ENCODE measurements at places on chromosomes 6 and 20. TPM values are rescaled to one million over a fixed set of nuclear protein-coding genes. Genes with fewer than 3 reads are reported as not detected.

The TCF21 gene
- not detected for polyA plus RNA-seq

The MUC21 gene
- polyA plus RNA-seq, result not detected

The EYS gene
- 0.18 TPM for polyA plus RNA-seq

DNA sequence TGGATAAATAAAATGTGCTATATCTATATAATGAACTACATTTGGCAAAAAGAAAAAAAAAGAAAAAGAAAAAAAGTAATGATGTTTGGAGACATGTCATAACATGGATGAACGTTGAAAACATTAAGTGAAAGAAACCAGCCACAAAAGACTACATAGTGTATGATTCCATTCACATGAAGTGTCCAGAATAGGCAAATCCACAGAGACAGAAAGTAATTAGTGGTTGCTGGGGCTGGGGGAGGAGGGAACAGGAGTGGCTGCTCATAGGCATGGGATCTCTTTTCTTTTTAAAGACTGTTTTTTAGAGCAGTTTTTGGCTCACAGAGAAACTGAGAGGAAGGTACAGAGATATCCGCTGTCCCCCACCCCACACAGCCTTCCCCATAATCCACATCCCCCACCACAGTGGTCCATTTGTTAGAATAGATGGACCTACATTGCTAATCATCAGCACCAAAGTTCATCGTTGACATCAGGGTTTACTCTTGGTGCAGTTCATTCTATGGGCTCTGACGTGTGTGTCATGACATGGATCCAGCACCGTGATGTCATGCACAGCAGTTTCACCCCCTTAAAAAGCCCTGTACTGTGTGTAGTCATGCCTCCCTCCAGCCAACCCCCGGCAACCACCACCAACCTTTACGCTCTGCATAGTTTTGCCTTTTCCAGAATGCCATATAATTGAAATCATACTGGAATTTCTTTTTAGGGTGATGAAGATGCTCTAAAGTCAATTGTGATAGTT is 240.9 kb upstream of the RREB1 start:
- H3K4me3 ChIP-seq, result no peak overlapping the region
- no peaks in the 10 kb centered on the region for H3K4me1 ChIP-seq
- no peak for DNase-seq
- H3K36me3 ChIP-seq, result no peaks in the 10 kb centered on the region

DNA sequence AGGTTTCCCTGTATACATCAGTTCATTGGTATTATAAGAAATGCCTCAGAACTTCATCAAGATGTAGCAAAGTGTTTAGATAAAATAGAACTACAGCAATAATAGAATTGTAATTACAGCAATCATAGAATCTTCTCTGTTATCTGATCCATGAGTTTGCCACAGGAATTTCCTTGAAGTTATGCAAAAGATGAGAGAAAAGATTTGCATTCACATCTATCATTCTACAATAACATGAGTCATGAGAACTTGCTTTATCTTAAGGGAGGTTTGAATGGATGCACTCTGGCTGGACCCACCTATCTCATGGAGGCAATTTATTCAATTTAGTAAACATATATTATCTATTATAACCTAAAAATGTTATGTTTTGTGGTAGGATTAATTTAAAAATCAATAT is 329.8 kb upstream of the EPHA7 start:
- no peaks in the 10 kb centered on the region for H3K27me3 ChIP-seq
- no peaks in the 10 kb centered on the region for H3K36me3 ChIP-seq
- DNase-seq, result no peak
- no peaks in the 10 kb centered on the region for H3K4me1 ChIP-seq
- H3K27ac ChIP-seq, result no peak overlapping the region

GRCh38 chr20:36483209-36483918 is 58.0 kb upstream of the MYL9 start:
- no peak overlapping the region for H3K27ac ChIP-seq
- no peaks in the 10 kb centered on the region for H3K27me3 ChIP-seq
- H3K4me3 ChIP-seq, result no peak overlapping the region
- H3K4me1 ChIP-seq, result peaks cover 65% of the 10 kb centered on the region
- no peak for DNase-seq

GRCh38 chr20:19285436-19285835 is 73.0 kb downstream of the SLC24A3 start:
- DNase-seq, result no peak
- no peak overlapping the region for H3K4me3 ChIP-seq
- H3K27me3 ChIP-seq, result peaks cover 10% of the 10 kb centered on the region
- H3K36me3 ChIP-seq, result no peaks in the 10 kb centered on the region

DNA sequence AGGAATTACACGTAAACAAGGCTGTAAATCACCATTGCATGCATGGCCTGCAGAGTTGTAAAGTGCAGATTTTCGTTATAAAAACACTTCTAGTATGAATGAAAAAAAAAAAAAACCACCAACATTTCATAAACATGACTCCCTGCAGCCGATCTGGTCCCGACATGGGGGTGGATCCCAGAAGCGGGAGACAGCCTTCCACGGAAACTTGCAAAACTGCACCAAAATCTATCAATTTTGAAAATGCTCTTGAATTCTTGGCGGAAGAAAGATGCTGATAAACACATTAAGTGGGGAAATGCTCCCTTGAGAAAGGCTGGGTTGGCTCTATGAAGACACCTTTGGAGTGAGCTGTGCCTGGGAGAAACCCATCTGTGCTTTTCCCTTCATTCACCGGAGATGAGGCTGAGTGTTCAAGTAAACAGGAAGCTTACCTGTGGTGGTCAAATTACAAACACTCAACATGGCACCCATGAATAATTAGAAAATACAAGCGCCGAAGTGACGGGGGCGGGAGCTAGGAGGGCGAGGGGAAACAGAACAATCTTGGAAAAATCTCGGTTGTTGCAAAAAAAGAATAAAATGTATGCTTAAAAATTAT is 845 bp upstream of the ANKRD60 start:
- peak overlapping the region; percentile 75 for H3K27ac ChIP-seq
- H3K36me3 ChIP-seq, result peaks cover 15% of the 10 kb centered on the region
- DNase-seq, result no peak
- H3K27me3 ChIP-seq, result peaks cover 46% of the 10 kb centered on the region

DNA sequence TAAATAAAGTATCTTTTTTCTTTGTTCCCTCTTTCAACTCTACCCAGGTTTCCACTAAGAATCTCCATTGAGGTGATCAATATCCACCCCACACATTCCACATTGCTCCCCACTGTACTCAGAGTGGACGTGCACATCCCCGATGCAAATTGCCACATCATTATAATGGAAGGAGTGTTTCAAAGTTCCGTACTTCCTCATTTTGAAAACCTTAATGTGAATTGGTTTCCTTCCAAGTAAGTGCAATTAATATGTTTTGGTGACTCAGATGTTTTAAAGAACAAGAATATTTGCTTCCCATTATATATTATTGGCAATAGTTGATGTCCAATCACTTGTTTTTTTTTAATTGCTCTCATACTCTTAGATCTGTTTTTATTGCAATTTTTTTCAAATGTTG is 463.6 kb downstream of the HACE1 start:
- no peaks in the 10 kb centered on the region for H3K4me1 ChIP-seq
- no peak overlapping the region for H3K27ac ChIP-seq
- no peak for DNase-seq
- no peak overlapping the region for H3K4me3 ChIP-seq
- H3K27me3 ChIP-seq, result no peaks in the 10 kb centered on the region
- no peaks in the 10 kb centered on the region for H3K36me3 ChIP-seq

GRCh38 chr20:1155342-1155741 is 29.4 kb downstream of the TMEM74B start:
- H3K4me1 ChIP-seq, result peaks cover 10% of the 10 kb centered on the region
- peaks cover 54% of the 10 kb centered on the region for H3K36me3 ChIP-seq
- H3K27me3 ChIP-seq, result no peaks in the 10 kb centered on the region
- H3K4me3 ChIP-seq, result no peak overlapping the region
- no peak for DNase-seq
- no peak overlapping the region for H3K27ac ChIP-seq

- DNase-seq, result no peak
- peaks cover 8% of the 10 kb centered on the region for H3K27me3 ChIP-seq
- H3K36me3 ChIP-seq, result peaks cover 7% of the 10 kb centered on the region
- peak overlapping the region; percentile 90 for H3K4me3 ChIP-seq
- peak overlapping the region; percentile 85 for H3K27ac ChIP-seq
These were observed 53.1 kb upstream of the SNX9 start for GRCh38 chr6:157769776-157770426.

DNA sequence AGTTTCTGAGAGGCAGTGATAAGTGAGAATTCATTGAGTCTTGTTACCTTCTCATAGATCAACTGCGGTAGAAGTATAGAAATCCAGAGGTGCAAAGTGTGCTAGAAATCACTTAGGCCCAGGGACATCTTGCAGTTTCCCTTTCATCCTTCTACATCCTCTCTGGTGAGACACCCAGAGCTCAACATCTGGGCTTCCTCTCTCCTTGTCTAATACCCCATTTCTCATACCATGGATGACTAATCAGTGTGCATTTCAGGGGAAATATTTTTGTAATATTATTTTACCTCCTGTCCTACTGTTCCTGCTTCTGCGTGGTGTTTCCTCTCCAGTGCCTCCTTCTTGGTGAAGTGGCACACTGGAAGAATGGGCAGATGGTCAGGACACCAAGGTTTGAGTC is 322.4 kb downstream of the TFAP2B start:
- H3K4me1 ChIP-seq, result no peaks in the 10 kb centered on the region
- H3K4me3 ChIP-seq, result no peak overlapping the region
- DNase-seq, result no peak
- H3K27ac ChIP-seq, result no peak overlapping the region

DNA sequence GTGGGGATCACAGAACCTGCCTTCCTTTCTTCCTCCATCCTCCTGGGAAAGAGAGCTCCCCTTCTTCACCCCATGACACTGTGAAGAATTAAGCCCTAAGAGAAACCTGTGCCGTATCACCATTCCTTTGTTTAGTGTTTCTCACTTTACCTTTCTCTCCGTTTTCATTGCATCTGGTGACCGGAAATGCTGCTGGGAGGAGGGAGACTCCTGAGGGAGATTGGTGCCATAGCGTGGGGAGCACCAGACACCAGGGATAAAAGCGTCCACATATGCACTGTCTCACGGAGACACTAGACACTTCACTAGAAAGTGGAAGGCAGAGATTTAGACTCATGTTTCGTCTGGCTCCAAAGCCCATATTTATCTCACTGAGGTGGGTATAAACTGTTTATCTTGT is 15.5 kb upstream of the ULBP3 start:
- no peaks in the 10 kb centered on the region for H3K36me3 ChIP-seq
- no peak overlapping the region for H3K27ac ChIP-seq
- no peak overlapping the region for H3K4me3 ChIP-seq
- peaks cover 4% of the 10 kb centered on the region for H3K4me1 ChIP-seq
- no peak for DNase-seq

- H3K36me3 ChIP-seq, result no peaks in the 10 kb centered on the region
- DNase-seq, result no peak
- H3K4me1 ChIP-seq, result peaks cover 10% of the 10 kb centered on the region
These were observed 162.6 kb upstream of the DTNBP1 start for GRCh38 chr6:15825332-15825930.

- H3K4me3 ChIP-seq, result no peak overlapping the region
- H3K27ac ChIP-seq, result no peak overlapping the region
- no peaks in the 10 kb centered on the region for H3K4me1 ChIP-seq
- peaks cover 30% of the 10 kb centered on the region for H3K27me3 ChIP-seq
- no peaks in the 10 kb centered on the region for H3K36me3 ChIP-seq
These were observed 125.6 kb downstream of the MAFB start for GRCh38 chr20:40563296-40563950.

GRCh38 chr6:27757307-27757706 is 154.9 kb downstream of the OR2B2 start:
- no peak for DNase-seq
- H3K27ac ChIP-seq, result no peak overlapping the region
- no peaks in the 10 kb centered on the region for H3K27me3 ChIP-seq
- no peaks in the 10 kb centered on the region for H3K36me3 ChIP-seq
- peak overlapping the region; percentile 76 for H3K4me3 ChIP-seq

All from naive B cell (primary cell).